Glomerular endothelial cell (primary cell): ENCODE measurements at places on chromosomes 11 and 22.

DNA sequence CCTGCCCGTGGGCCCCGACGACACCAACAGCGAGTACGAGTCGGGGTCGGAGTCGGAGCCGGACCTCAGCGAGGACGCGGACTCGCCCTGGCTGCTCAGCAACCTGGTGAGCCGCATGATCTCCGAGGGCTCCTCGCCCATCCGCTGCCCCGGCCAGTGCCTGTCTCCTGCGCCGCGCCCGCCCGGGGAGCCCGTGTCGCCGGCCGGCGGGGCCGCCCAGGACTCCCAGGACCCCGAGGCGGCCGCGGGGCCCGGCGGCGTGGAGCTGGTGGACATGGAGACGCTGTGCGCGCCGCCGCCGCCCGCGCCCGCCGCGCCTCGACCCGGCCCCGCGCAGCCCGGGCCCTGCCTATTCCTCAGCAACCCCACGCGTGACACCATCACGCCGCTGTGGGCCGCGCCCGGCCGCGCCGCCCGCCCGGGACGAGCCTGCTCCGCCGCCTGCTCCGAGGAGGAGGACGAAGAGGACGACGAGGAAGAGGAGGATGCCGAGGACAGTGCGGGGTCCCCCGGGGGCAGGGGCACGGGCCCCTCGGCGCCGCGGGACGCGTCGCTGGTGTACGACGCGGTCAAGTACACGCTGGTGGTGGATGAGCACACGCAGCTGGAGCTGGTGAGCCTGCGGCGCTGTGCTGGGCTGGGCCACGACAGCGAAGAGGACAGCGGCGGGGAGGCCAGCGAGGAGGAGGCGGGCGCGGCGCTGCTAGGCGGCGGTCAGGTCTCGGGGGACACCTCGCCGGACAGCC is 3.8 kb downstream of the MAPK8IP2 start:
- no peak for DNase-seq

GRCh38 chr11:64914123-64914522 is 2.9 kb downstream of the ATG2A start:
- no peak for DNase-seq

DNA sequence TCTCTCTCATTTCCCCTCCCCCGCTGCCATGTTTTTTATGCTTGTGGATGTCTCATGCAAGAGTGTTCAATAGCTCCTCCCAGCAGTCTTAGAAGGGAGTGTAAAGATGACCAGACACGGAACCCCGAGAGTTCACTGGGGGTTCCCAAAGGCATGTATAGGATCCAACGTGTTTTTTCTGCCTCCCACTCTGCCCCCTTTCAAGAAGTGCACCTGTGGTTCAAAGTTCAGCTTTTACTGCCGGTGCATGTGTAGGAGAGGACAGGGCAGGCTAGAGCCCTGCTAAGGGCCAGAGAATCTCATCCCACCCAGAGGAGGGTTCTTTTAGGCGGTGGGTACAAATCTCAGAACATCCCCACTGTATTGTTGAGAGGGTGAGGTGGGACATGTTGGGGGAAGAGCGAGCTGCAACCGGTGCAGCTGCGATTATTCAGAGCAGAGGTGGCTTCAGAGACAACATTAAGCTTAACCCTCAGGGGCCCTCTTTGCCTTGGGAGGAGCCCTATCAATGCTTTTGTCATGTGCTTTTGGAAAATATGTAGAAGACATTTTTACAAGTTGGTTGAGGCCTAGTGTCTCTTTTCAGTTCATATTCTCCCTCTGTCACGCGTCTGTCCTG is 14.5 kb downstream of the MIF start:
- DNase-seq = no peak

- DNase-seq = no peak
Observed at GRCh38 chr11:64058494-64058893, 22.8 kb downstream of the FLRT1 start.

DNA sequence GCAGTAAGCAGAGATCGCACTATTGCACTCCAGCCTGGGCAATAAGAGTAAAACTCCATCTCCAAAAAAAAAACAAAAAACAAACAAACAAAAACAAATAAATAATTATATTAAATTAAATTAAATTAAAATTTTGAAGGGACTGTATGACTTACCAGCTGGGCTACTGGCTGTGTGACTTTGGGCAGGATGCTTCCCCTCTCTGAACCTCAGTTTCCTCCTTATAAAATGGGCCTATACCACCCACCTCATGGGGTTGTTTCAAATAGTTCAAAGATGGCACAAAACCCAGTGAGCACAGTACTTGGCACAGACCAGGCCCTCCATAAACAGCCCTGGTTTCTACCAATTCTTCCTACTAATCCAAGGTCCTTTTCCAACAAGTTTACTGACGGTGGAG is 34.9 kb downstream of the ASCC2 start:
- no peak for DNase-seq

DNA sequence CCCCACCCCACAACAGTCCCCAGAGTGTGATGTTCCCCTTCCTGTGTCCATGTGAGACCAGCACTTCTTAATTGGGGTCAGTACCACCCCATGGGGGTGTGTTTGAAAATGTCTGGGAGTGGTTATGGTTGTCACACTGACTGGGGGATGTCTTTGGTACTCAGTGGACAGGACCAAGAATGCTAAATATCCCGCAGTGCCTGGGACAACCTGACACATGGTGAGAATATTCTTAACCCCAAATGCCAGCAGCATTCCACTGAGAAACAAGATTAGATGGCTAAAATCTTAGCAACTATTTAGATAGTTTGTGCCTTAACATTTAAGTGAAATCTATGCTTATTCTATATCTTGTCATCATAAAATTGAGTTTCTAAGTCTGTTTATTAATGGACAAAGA is 177.5 kb upstream of the ZBED5 start:
- DNase-seq = no peak

DNA sequence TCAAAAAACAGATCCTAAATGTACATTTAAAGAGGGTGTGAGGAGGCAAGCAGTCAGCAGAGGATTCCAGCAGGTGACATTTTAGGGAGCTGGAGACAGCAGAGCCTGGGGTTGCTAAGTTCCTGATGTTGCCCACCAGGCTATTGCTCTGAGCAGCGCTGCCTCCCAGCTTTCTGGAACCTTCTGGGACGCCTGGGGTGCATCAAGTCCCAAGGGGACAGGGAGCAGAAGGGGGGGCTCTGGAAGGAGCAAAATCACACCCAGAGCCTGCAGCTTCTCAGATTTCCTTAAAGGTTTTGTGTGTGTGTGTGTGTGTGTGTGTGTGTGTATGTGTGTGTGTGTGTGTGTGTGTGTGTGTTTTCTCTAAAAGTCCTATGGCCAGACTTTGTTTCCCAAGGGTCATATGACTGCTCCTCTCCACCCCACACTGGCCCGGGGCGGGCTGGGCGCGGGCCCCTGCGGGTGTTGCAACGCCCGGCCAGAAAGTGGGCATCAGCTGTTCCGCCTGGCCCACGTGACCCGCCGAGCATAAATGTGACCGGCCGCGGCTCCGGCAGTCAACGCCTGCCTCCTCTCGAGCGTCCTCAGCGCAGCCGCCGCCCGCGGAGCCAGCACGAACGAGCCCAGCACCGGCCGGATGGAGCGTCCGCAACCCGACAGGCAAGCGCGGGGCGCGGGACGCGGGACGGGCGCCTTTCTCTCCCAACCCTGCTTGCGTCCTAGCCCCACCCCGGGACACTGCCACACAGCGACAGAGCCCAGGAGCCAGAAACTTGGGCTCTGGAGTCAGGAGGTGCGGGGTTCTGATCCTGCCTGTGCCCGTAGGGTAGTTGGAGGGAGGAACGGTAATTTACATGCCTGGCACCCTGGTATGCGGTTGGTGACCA is at the start of gene HMOX1:
Gene HMOX1 (plus strand): TSS at position 560 of the 887 bp plus-strand sequence. CDS start 78 bp downstream, at position 638.
- DNase-seq = no peak

GRCh38 chr22:30610299-30610698 is 3.3 kb downstream of the TCN2 start:
- DNase-seq = no peak

DNA sequence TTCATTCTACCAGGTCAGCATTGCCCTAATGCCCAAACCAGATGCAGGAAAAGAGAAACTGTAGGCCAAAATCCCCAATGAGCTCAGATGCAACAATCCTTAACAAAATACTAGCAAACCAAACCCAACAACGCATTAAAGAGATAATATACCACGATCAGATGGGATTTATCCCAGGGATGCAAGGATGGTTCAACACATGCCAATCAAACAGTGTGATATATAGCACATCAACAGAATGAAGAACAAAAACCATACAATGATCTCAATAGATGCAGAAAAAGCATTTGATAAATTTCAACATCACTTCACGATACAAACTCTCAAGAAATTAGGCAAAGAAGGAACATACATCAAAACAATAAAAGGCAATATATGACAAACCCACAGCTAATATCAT is 45.0 kb downstream of the IMMP1L start:
- DNase-seq = no peak

DNA sequence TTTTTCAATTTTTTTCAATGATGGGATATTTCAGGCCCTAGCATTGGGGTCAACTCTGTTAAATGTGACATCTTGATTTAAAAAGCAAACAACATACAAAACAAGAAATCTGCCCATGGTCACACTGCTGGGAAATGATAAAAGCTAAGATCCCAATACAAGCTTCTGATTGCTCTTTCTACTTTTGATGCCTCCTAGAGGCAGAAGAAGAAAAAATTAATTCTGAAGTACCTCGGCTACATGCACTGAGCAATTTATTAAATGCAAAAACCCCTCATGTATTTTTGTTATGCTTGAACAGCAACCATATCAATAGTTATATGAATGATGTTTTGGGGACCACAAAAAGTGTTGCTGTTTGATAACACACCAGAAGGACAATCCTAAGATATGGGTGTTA is 342.1 kb upstream of the NARS2 start:
- no peak for DNase-seq

- DNase-seq = no peak
Observed at GRCh38 chr11:33160136-33160535, 1.1 kb downstream of the CSTF3 start.

DNA sequence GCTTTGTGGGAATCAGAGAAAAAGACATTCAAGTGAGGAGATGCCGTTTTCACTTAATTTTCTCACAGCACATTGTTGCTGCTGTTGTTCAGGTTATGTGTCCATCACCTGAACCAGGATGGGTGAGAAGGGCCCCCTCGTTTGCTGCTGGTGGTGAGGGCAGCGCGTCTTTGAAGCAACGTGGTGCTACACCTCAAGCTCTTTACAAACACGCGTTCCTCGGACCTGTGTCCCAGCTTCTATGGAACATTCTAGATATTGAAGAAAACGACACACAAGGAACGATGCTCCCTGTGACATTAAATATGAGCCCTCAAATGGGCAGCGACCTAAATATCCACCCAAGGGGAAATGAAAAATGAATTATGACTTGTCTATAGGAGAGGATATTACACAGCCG is 418.6 kb downstream of the MN1 start:
- no peak for DNase-seq

DNA sequence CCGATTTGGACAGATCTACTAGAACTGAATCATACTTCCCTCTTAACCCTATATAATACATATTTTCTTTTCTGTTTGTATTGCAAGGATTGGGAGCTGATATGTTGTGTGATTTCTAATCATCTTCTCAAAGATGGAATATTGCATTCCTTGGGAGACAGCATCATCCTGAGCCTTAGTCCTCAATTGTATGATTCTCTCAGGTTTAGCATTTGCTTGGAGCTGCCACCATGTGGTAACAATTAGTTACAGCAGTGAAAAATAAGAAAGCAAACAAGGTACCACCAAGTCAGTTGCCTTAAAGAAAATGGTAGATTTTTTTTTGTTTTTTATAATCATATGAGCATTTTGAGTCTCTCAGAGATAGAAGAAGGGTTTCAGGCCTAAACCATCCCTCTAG is 11.9 kb downstream of the SNX19 start:
- no peak for DNase-seq

- no peak for DNase-seq
Observed at GRCh38 chr22:48629631-48630432, 1197.8 kb downstream of the BRD1 start.

GRCh38 chr11:88508418-88508758 is 170.9 kb upstream of the CTSC start:
- DNase-seq = no peak

GRCh38 chr11:83438438-83438837 is 152.3 kb upstream of the CCDC90B start:
- no peak for DNase-seq

GRCh38 chr11:45301537-45302246 is 15.6 kb upstream of the SYT13 start:
- DNase-seq = no peak

- no peak for DNase-seq
Observed at GRCh38 chr11:45155627-45156180, 9.3 kb downstream of the PRDM11 start.

DNA sequence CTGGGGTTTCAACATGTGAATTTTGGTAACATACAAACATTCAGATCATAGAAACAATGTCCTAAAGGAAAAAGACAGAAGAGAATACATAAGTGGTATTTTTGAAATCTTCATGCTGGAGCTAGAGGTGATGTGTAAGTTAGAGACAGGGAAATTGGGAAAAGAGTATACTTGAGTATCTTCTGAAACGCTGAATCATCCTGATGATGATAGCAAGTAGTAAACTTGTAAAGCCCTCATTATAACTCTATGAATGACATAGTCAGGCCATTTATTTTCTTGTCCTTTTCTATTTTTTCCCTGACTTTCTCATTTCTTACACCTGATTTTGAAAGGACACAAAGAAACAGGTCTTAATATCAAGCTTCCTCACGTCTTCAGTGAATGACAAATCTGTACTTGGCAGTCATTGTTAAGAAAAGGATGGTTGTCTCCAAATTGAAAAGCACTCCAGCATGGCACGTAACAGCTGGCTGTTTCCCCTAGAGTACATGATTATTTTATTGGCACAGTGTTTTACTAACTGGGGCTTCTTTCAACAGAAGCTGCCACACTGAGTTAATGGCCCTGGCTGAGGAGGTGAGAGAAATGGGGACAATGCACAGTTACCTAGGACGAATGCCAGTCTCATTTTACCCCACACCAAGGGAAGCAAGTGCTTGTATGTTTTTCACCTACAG is 140.7 kb upstream of the CTSC start:
- no peak for DNase-seq

GRCh38 chr22:38799265-38800002 is 5.5 kb upstream of the DNAL4 start:
- DNase-seq = no peak

DNA sequence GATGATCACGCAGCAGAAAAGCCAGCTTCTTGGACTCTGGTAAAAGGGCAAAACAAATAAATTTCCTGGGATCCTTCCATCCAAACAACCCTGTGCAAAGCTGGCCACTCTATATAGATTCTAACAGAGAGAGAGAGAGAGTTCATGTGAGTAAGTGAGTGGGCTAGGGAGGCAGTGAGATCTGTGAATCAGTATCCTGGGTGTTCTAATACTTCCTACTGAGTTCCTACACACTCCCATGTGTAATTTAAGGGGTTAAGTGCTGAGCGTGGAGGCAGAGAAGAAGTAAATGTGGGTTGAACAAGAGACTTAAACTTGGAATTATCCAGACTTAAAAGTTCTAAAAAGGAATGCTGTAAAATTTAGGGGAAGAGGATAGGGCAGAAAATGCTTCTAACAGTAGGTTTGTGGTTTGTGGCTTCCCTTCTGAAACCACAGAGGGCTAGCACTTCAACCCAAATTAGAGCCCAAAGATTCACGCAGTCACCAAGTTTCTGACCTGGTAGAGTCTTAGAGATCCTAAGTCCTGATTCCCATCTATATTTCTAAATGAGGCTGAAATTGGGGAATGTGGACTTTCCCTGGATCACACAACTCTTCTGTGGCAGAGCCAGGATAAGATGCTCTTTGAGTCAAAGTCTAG is 413.9 kb downstream of the TENM4 start:
- DNase-seq = no peak
